ENCODE measurements at places on chromosomes 5 and 9.

GRCh38 chr5:133401731-133402347, 210.5 kb downstream of the FSTL4 start:
- DNase-seq, result no peak

- no peak for DNase-seq
Measured at GRCh38 chr5:54224103-54224826, 86.1 kb downstream of the ARL15 start.

- DNase-seq, result no peak
Measured at GRCh38 chr5:154646745-154647113, 108.4 kb upstream of the LARP1 start.

- no peak for DNase-seq
Measured at GRCh38 chr9:522190-522589, 307.5 kb downstream of the DOCK8 start.

GRCh38 chr9:73741316-73741715, 589.7 kb downstream of the ANXA1 start:
- DNase-seq, result no peak

GRCh38 chr9:23622396-23622795, 203.6 kb downstream of the ELAVL2 start:
- no peak for DNase-seq

DNA sequence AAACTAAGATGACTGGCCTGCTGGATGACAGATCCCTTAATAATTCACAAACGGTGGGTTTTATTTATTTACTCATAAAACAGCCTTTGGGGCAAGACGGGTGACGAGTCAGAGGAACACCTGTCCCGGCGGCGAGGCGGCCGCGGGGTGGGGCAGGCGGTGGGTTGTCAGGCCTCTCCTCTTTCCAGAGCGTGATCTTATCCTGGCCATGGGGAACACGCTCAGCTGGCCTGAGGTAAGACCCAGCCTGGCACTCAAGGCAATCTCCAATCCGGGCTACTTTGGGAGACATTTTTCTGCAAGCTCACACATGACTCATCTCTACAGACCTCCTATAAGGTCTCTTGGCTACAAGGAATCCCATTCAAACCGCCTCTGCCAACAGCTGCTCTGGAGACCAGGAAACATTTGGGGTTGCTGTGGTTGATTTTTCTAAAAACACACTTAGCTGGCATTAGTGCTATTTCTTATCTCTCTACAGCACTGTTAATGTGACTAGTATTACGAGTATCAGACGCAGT, 6.3 kb downstream of the RAPGEF1 start:
- no peak for DNase-seq

DNA sequence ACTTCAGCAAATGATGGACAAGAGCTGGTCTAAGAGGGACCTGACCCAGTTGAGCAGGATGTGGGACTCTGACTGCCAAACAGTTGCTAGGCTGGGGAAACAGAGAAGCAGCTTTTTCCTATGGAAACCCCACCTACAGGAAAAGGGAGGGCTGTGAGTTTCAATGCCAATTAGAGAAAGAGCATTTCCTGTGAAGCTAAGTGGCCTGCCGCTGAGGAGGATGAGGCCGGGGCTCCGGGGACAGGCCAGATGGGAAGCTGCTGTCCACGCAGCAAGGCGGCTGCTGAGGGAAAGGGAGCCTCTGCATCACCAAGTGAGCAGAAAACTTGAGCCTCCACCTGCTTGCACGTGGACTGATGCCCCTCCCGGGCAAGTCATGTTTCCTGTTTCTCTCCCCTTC, at the start of gene PCDH12:
Gene PCDH12, minus strand, starts transcription at position 90 of the 400 bp plus-strand sequence. CDS start 351 bp downstream, outside the sequence.
- no peak for DNase-seq

DNA sequence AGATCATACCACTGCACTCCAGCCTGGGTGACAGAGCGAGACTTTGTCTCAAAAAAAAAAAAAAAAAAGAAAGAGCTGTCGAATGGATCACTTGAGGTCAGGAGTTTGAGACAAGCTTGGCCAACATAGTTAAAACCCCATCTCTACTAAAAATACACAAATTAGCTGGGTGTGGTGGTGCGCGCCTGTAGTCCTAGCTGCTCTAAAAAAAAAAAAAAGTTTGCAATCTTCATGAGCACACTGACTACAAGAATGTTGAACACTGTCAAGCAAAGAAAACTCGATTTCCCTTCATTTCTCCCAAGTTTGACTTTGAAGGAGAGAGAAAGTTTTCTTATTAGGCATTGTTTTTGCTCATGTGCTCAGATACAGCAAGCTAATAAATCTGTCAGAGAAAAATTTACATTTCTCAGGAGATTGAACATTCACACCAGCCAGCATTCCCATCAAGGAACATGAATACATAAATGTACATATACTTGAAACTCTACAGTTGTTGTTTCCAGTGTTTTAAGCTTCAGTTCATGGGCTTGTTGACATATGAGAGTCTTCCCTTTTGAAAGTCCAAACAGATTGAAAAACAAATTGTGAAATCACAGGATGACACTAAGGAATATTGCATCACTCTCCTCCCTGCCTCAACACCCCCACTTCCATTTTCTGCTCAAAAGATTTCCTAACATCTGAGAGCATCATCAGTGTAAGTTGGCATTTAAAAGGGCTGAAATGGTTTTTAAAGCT, 81.8 kb downstream of the ARRDC3 start:
- DNase-seq, result no peak

- no peak for DNase-seq
Measured at GRCh38 chr5:82595113-82595512, 317.0 kb upstream of the RPS23 start.

DNA sequence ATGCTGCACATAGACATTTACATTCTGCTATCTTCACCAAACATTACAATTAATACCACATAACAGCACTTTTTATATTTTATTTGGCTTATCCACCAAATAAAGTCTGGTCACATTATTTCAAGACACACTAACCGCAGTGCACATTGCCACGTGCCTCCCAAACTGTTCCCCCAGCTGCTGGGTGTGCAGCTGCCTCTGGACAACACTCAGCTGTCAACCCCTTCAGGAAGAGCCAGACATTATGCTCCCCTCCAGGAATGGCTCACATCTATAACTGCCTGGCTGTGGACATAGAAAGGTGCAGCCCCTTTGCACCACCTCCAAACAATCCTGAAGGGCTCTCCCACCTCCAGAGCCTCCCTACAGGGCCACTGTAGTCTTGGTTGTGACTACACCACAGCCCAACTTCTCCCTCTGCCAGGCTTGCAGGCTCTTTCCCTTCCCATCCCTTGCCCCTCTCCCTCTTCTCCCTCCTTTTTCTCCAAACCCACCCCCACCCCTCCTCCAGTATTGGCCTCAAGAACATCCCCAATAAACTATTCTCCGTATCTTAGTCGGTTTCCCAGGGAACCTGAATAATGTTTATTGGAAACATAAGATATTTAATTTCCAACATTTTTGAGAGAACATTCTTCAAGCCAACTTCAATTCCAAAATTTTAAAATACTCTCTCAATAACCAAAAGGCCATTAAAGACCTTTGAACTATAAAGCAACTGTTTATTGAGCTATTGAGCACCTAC, 372.3 kb downstream of the CTNND2 start:
- no peak for DNase-seq

DNA sequence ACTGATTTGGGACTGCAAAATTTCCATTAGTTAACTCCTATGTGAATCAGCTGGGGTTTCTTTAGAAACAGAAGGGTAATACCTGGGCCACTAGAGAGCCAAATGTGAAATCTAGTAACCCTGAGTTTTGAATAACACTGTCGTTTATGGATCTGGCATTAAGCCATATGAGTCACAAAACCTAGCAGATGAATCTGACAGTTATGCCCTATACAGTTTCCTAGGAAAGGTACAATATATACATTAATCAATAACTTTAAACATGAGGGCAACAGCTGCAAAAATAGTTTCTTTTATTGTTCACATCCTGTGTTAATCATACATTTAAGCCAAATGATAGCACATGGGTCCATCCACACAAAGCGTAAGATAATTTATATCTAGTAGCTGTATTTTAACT, 56.9 kb downstream of the PAM start:
- no peak for DNase-seq

GRCh38 chr5:40404613-40405012, 275.1 kb upstream of the PTGER4 start:
- no peak for DNase-seq

- no peak for DNase-seq
Measured at GRCh38 chr5:78601559-78602314, 46.8 kb downstream of the LHFPL2 start.

DNA sequence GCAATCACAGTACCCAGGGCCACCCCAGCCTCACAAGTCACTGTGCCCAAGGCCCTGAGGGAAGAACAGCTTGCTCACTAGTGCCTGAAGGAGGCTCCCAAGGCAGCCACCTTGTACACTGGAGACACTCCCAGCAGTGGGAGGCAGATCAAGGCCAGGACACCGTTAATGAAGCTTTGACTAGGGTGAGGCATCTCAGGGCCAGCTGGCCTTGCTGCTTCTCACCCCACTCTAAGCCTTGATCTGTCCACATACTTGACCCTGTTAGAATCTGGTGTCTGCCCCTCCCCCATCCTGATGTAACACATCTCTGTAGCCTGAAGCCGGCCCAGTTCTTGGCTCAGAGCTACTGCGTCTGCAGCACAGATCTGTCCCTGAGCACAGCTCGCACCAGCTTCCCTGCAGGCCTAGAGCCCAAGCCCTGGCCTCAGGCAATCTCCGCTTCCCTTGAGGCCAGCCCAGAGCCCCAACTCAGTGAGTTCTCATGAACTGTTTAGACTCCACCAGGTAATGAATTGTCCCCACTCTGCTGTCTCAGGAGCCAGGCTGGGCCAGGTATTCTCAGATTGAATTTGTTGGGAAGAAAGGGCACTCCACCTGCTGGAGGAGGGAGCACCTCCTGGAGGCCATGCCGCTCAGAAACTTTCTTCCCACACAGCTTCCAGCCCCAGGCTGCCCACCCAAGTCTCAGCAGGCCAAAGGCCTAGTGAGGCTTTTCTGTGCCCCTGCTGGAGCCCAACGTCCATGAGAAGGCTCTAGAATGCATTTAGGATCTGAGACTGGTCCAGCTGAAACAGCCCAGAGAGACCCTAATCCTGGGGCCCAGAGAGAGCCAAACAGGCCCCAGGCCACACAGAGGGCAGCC, 13.4 kb upstream of the JADE2 start:
- DNase-seq, result no peak

DNA sequence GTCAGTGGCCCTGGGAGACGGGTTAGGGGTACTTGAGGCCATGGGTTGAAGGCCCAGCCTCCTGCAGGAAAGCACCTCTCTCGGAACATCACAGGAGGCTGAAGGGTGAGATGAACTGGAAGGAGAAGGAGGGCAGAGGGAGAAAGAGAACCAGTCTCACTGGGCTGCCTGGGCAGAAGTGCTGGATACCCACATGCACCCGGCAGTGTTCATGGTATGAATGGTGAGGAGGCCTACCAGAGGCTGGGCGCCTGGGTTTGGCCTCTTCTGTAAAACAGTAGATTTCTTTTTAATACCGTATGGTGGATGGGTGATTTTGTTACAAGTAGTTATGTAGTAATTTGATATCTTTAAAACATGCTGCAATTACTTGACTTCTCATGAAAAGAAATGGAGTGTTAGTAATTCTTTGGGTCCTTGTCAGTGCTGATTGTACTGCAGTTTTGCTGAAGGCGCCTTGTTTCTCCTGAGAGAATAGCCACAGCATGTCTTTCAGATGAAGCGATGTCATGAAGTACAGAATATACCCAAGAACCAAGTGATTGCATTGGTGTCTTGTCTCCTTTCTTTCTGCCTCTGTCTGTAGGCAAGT, 258.6 kb downstream of the FANCC start:
- DNase-seq, result no peak

GRCh38 chr5:3694819-3695218, 99.2 kb downstream of the IRX1 start:
- no peak for DNase-seq

DNA sequence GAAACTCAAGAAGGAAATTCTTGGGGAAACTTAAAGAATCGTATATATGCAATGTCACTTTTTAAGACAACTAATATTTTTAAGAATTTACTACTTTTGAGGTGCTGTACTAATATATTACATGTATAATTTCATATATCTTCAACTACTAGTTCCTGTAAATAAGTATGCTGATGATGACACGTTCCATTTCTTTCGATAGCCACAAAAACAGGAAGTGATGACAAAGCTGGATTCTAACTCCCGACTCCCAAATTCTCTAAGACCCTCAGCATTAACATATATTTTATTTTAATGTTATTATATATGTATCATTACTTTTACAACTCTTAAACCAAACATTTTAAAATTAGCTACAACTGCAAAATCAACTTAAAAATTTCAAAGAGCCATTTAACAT, 74.8 kb downstream of the STK32A start:
- no peak for DNase-seq

Data from NCI-H187 (cell line).